Stimulated activated naive CD8-positive, alpha-beta T cell treated with anti-CD3 and anti-CD28 coated beads, Interleukin-15, amount 100 ng/mL, for 72 hours (primary cell): ENCODE measurements at places on chromosomes 1 and 21.

DNA sequence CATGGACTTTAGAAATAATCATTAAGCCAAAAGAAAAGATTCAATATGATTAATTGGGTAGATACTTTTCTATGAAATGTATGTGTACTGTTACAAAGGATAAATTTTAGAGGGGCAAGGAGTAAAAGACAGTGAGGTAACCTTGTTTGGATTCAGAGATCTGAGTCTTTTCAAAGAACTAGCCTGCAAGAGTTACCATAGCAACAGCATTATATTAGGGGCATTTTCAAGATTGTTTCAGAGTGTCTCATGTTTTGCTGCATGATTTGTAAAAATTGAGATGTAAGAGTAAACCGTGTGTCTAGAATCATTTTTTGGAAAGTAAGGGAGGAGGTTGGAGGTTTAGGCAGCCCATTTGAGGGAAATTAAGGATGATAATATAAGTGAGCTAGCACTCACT is 70.6 kb upstream of the KIAA1614 start:
- DNase-seq = no peak

GRCh38 chr1:6134741-6135510 is 45.2 kb downstream of the CHD5 start:
- DNase-seq = no peak

DNA sequence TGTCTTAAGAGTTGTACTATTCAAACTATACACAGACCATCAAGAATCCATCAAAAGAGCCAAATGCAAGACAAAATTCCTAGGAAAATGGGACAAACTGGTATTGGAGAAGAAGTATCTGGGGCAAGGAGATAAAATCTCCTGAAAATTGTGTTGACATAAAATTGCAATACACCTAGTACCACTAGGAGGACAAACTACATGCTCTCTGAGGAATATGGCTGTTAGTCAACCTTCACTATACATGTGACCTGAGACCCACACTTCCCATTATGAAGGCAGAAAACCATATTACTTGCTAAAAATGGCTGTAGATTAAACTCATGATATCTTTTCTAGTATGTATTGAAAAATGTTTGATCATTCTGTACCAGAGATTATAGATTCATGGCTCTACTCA is 30.0 kb downstream of the IRF2BP2 start:
- DNase-seq = no peak

GRCh38 chr21:30986965-30987364 is 51.3 kb downstream of the KRTAP19-8 start:
- DNase-seq = no peak

DNA sequence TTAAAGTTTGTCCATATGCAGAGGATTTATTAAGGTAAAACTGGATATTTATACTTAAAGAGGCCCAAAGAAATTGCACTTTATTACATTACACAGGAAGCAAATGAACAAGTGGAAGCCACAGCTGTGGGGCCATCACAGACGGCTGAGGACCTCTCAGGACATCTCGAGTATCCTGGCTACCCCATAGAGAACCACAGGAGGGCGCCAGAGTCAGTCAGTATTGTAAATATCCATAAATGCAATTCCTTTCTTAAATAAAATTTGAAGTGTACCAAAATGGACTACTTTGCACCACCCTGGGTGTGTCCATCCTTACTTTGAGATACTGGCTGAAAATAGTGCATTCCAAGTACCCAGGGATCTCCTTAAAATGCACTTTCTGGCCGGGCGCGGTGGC is 257.2 kb downstream of the MRPL39 start:
- no peak for DNase-seq

- DNase-seq = no peak
Measured at GRCh38 chr1:226126824-226127569, 59.5 kb downstream of the ACBD3 start.

- no peak for DNase-seq
Measured at GRCh38 chr1:173042806-173043205, 7.9 kb downstream of the TNFSF18 start.

GRCh38 chr1:17883136-17883535 is 128.0 kb downstream of the ACTL8 start:
- DNase-seq = no peak
